CD8-positive, alpha-beta T cell (primary cell): ENCODE measurements at places on chromosomes 3 and 15.

GRCh38 chr3:55466526-55466925 is 20.6 kb downstream of the WNT5A start:
- no peak for DNase-seq

- DNase-seq = no peak
These were observed 591.4 kb downstream of the FOXP1 start for GRCh38 chr3:70992131-70992530.

GRCh38 chr15:72281713-72282112 is 9.4 kb upstream of the PARP6 start:
- DNase-seq = no peak

DNA sequence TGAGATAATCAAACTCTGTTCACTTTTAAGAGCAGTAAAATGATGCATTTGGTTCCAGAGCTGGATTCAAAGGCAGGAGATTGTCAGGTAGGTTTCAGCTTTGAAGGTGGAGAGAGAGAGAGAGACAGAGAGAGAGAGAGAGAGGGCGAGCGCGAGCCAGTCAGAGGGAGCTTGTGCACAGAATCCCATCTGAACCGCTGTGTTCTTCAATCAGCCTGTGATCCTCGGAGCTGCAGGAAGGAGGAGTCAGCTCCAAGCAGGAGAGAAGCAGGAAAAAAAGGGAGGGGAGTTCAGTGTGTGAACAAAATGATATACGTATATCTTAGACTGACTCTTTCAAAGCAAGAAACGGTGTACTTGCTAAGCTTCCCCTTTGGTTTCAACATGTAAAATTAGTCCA is at the start of gene GPR149:
Gene GPR149, minus strand, starts transcription at position 177 of the 400 bp plus-strand sequence. CDS start 575 bp downstream, outside the sequence.
- DNase-seq = no peak
